Stimulated activated CD4-positive, alpha-beta T cell treated with anti-CD3 and anti-CD28 coated beads, Interleukin-1b, Interleukin-23, amount 100 ng/mL, for 4 hours (primary cell): ENCODE measurements at places on chromosomes 1 and 21.
A peak's percentile ranks its signal among the peaks of the same experiment; 100 is the strongest.

DNA sequence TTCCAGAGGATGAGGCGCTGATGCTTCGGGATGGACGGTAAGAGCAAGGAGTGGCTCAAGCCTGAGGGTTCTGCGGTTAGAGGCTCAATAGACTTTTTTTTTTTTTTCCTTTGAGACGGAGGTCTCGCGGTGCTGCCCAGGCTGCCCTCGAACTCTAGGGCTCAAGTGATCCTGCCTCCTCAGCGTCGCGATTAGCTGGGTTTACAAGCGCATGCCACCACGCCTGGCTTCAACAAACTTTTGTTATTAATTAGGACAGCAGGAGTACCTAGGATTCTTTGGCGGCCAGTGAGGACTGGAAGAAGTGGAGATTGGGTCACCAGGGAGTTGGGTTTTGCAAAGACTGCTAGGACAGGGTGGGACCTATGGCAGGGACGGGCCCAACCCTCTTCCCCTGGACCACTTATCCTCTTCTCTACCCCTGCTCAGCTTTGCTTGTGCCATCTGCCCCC is 587 bp downstream of the SCNM1 start:
- DNase-seq = no peak

- DNase-seq = no peak
Observed at GRCh38 chr1:104987210-104987609, 1237.5 kb downstream of the AMY1C start.

- no peak for DNase-seq
Observed at GRCh38 chr1:67668660-67669059, 16.3 kb upstream of the GADD45A start.

DNA sequence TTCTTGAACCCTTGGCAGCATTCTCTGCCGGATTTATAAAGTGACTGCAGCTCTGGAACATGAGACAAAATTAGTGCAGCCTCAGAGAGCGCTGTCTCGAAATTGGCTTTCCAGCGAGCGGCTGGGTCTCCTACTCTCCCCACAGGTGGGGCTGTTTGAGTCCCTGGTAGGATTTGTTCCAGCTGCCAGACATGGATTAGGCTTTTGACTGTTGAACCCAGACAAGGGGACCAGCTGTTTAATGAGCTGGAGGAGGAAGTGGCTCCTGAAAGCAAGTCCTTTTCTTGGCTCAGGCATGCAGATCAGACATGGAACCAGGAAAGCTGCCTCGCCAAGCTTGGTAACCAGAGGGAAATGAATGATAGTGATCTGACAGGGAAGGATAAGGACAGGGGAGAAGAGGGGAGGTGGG is 69.6 kb downstream of the UBIAD1 start:
- no peak for DNase-seq

- DNase-seq = no peak
Observed at GRCh38 chr1:35539073-35539823, 18.0 kb downstream of the KIAA0319L start.

- no peak for DNase-seq
Observed at GRCh38 chr1:206021626-206022365, 1.9 kb downstream of the CTSE start.

- DNase-seq = no peak
Observed at GRCh38 chr21:26595971-26596370, 22.9 kb upstream of the CYYR1 start.

- DNase-seq = no peak
Observed at GRCh38 chr1:185200889-185201288, 43.9 kb downstream of the SWT1 start.

DNA sequence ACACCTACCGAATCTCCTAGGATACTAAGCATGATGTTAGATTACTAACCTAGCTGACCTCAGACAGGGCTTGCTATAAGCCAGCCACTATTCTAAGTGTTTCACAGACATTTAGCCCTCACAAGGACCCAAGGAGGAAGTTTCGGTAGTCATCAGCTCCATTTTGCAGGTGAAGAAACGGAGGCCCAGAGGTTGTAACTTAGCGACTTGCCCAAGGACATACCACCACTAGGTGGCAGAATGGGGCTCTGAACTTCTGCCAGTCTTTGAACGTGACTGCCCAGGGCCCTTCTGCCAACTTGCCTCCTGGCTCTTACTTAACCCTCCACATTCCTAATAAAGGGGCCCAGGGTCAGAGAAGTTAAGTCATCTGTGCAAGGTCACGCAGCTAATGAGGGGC is 283.5 kb downstream of the C1orf94 start:
- DNase-seq = peak; percentile 10
